ENCODE measurements at places on chromosomes 1 and 21.

DNA sequence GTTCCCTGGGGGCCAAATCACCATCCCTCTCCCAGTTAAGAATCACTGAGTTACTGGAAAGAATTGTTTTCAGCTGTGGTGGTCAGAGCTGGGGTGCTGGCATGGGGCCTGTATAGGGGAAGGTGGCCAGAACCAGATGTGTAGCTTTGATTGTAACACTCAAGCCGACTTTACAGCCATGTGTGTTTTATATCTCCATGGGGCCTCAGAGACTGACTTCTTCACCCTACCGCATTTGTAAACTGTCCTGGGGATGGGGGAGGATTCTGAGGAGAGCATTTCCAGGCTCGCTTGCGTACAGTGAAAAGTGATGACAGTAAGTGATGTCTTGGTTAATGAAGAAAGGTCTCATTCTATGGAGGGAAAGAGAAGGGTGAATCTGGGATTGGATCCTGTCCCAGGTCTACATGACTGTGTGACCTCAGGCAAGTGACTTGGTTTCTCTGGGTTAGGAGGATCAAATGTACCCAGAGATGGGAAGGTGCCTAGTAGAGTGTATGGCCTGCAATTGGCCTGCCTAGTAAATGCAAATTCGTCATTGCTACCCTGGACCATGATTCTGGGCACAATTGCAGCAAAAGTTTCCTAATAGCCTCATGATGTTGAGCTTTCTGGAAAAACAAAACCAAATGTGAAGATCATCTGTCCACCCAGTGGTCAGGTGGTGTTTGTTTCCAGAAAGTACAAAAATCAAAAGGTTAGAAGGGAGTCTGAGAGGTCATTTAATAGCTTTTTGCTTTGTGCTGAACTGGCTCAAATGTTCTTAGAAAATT is 49.7 kb upstream of the RCC2 start:
- DNase-seq = no peak

DNA sequence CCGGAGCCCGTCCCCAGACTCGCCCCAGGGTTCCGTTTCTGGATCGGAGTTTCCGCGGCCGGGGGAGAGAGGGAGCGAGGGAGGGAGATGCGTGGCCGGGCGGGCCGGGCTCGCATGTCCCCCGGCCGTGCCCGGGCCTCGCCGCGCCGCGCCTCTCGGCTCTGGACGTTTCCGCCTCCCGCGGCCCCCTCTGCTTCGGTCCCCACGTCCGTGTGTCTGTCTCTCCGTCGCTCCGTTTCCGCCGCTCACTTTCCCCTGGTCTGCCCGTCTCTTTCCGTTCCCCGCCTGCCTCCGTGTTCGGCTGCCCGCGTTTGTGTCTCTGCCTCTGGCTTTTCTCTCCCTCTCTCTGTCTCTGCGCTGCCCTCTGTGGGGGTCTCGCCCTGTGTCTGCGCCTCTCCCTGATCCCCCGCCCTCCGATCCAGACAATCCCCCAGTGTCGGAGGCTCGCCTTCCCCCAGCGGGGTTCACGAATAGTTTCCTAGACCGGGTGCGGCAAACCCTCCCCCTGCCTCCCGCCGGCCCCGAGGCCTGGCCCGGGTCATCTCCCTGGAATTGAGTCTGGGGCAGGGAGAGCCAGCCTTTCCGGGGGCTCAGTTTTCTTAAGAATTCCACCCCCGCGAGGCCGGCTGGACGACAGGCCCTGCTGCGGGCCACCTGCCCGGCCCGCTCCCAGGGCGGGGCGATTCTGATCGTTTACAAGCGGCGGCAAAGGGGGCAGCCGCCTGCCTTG is 735 bp downstream of the NBL1 start:
- DNase-seq = no peak

- no peak for DNase-seq
Measured at GRCh38 chr1:200628223-200628881, 7.8 kb upstream of the KIF14 start.

GRCh38 chr1:175131095-175131494 is 61.5 kb downstream of the KIAA0040 start:
- DNase-seq = no peak

DNA sequence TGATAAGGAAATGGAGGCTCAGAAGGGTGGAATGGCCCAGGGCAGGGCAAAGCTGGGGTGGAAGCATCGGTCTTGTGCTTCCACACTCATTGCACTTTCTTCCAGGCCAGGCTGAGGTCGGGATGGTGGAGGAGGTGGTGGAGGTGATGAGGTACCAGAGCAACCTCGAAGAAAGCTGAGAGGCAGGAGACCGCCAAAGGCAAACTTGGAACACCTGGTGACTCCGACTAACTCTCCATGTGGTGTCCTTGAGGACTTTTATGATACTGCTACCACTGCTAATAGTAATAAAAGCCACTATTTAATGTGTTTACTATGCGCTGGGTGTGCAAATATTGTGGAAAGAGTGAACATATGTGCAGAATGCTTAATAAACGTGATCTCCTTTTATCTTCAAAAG is 16.9 kb upstream of the BTG2 start:
- DNase-seq = no peak

GRCh38 chr1:53069663-53070327 is 7.8 kb downstream of the PODN start:
- DNase-seq = no peak

DNA sequence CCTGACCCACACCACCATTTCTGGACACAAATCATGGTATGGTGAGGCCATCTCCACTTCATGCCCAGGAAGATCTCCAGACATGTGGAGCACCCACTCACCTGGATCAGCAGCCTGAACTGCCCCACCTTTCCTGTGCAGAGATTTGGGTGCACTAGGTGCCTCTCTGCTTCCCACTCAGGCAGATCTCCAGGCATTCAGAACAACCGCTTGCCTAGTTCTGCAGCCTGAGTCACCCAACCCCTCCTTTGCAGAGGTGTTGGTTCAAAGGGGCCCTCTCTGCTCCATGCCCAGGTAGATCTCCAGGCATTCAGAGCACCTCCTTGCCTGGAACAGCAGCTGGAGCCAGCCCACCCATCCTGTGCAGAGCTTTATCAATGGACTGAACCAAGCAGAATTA is 620.8 kb downstream of the LRRIQ3 start:
- no peak for DNase-seq

- DNase-seq = no peak
Measured at GRCh38 chr1:54360165-54361005, 45.8 kb downstream of the SSBP3 start.

GRCh38 chr1:9900142-9901043 is 9.7 kb downstream of the CTNNBIP1 start:
- DNase-seq = peak; percentile 50

- DNase-seq = no peak
Measured at GRCh38 chr1:33927721-33928120, 63.8 kb downstream of the HMGB4 start.

DNA sequence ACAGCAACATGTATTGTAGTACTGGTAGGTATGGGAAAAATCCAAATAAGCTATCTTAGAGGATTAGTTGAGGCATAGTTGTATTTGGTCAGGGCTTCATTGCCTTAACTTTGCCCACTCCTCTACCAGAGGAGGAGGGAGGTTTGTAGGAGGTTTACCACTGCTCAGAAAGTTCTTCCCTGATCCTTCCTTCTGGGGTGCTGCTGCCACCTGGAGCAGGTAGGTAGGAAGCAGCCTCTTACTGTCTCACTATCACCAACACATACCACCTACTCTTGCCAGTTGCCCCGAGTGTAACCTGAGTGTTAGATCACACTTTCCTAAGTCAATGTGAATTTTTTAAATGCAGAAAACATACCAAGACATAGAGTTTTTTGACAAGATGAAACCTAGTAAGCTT is 24.1 kb upstream of the ZSWIM5 start:
- DNase-seq = no peak

DNA sequence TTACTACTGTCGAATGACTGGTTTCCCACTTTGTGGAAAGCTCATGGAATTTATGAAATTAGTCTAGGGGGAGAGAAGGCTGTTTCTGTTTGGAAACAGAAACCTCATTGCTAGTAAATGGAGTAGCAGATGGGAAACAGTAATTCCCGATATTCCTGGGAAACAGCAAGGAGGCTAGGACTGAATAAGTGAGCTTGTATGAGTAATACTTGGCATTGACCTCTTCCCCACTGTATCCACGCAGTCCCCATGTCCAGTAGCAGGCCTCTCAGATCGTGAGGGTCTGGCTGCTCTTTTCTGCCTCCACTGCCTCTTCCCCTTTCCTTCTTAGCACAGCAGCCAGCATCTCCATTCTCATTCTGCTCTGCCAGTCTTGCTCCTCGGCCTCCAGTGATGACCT is 75.5 kb downstream of the PRDM2 start:
- DNase-seq = no peak

GRCh38 chr1:162016631-162017030 is 7.0 kb downstream of the OLFML2B start:
- no peak for DNase-seq

- no peak for DNase-seq
Measured at GRCh38 chr1:156126630-156127534, 12.4 kb downstream of the LMNA start.

DNA sequence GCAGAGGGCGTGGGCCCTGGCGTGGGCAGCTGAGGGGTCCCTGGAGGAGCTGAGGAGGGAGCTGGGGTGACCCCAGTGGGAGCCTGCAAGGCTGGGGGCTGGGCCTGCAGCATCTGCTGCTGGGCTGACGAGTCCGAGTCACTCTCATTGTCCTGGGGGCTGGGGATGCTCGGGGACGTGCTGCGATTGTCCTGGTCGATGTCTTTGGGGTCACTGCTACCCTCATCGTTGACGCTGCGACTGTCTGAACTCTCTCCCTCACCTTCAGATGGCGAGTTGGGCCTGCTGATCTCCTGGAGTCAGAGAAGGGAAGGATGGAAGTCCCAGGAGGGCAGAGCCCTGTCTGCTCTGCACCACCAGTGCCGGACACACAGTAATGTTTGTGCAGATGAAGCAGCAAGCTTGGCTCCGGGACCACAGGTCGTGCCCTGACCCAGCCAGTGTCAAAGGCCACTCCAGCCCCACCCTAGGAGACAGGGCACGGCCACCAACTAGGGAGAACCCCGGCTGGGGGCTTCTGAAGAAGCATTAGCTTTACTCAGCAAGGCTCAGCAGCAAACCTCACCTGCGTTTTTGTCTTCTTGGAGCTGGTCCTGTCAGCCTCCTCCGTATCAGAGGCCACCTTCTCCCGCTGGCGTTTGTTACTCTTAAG is 43.4 kb downstream of the SLC45A1 start:
- no peak for DNase-seq

GRCh38 chr1:234933475-234933874 is 195.2 kb downstream of the TOMM20 start:
- DNase-seq = no peak

DNA sequence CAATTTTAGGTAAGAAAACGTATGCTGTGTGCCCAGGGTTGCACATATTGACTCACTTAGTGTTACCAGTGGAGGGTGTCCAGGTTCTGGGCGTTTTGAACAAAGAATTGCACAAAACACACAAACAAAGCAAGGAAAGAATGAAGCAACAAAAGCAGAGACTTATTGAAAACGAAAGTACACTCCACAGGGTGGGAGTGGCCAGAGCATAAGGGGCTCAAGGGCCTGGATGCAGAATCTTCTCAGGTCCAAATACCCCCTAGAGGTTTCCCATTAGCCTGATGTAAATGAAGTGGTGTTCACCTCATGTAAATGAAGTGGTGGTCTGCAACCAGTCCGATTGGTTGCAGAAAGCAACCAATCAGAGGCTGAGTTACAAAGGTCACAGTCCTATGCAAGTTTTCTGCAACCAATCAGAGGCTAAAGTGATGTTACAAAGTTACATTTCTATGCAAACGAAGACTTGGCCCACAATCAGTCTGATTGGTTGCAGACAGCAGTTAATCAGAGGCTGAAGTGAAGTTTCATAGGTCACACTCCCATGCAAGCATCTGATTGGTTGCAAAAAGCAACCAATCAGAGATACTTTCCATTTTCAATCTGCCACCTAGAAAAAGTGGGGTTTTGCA is 228.3 kb downstream of the ST6GALNAC3 start:
- no peak for DNase-seq
